ENCODE measurements at places on chromosomes 3 and 15.
A peak's percentile ranks its signal among the peaks of the same experiment; 100 is the strongest.

GRCh38 chr3:142394921-142395622 is 52.8 kb downstream of the XRN1 start:
- no peak for DNase-seq

DNA sequence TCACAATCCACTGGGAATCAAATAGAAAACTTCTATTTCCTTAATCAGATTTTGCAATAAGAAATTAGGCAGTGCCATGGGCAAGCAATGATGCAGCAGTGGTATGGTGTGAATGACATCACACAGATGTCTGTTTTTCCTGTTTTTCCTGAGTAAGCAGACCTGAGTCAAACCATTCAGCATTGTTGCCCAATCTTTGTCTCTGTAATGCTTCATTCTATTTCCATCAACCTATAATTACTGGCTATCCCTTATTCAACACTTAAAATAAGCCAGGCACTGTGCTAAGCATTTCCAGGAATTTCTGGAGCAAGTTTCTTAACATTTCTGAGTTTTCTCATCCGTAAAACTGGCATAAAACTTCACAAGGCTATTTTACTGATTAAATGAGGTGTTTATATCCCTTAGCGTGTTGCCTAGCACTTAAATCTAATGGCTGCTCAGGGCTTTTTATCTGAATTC is 11.3 kb upstream of the OXSR1 start:
- DNase-seq = no peak

DNA sequence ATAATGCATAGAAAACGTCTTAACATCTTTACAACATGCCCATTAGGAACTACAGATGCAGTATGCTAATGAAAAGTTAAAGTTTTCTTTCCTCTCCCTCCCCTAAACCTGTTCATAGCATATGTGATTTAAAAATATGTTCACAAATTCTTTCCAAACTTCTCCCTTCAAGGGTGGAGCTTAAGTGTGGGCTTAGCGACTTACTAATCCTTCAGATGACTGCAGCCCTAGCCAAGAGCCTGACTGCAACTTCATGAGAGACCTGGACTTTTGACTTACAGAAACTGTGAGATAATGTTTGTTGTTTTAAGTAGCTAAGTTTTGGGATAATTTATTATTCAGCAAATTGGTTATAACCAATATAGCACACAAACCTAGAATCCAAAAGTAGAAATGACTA is 22.0 kb upstream of the ANXA2 start:
- DNase-seq = no peak

- no peak for DNase-seq
Measured at GRCh38 chr3:126364130-126364695, 7.0 kb upstream of the KLF15 start.

DNA sequence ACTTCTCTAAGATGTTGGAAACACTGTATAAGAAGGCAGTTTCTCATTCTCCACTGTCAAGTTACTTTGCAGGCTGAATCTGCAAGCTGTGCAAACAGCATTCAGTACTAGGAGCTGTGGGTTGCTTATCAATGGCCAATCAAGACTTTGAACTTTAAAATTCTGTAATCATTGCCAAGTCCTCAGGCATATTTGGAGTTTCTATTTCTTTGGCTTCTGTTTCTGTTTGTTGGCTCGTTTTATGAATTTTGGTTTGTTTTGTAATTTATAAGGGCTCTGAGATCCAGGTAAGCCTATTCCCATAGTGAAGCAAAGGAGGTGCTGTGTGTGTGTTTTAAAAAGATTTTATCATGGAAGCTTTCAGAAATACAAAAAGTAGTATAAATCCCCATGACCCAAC is 32.1 kb downstream of the TLNRD1 start:
- DNase-seq = no peak

GRCh38 chr3:127041933-127042332 is 59.0 kb downstream of the PLXNA1 start:
- DNase-seq = no peak

DNA sequence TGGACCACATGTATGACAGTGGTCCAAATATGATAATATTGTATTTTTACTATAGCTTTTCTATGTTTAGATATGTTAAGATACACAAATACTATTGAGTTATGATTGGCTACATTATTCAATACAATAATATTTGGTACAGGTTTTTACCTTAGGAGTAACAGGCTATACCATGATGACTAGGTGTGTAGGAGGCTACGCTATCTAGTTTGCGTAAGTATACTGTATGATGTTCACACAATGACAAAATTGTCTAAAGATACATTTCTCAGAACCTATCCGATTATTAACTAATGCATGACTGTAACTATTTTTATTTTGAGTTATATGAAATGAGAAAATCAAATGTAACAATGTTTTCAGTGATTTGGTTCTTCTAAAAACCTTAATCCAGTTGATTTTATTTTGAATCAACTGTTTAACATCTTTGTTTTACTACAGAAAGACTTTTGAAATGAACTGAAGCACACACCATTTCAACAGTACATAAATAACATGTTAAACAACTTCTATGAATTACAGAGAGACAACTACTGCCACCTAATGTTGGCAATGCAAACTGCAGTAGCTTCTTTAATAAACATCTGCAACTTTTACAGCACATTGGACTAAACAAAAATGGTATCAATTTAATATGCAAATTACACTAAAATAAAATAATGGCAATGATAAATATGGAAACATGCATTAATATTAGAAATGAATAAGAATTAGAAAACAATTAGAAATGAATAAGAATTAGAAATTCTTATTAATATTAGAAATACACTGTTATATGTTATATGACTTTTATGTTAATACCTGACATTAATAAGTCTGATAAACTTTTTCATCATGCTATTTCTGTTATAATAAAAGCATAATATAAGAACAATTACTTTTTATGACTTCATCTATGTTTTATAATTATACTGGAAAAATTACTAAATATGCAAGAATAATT is 255.7 kb downstream of the MBNL1 start:
- DNase-seq = peak; percentile 75

DNA sequence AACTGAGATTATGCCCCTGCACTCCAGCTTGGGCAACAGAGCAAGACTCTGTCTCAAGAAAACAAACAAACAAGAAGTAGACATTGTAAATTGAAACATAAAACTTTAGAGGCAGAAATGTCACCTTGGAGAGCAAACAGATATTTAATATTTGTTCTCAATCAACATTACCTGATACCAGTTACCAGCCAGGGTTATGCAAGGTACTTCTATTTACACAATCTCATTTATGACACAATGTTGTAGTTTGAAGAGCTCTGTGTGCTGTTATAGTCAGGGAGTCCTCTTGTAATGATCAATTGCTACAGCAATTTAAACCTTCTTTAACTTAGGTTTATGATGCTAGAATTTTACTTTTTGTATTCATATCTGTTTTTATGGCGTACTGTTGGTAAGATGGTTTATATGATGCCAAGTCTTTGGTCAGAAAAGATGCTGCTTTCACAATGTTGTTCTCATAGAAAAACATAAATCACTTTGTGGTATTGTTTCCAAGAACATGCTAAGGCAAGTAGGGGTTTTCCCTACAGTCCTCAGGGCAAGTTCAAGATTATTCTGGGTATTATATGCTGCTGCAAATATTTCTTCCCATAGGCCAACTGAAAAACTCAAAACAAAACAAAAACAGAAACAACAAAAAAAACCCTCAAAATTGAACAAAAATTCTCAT is 173.5 kb downstream of the TNIK start:
- DNase-seq = peak; percentile 94

DNA sequence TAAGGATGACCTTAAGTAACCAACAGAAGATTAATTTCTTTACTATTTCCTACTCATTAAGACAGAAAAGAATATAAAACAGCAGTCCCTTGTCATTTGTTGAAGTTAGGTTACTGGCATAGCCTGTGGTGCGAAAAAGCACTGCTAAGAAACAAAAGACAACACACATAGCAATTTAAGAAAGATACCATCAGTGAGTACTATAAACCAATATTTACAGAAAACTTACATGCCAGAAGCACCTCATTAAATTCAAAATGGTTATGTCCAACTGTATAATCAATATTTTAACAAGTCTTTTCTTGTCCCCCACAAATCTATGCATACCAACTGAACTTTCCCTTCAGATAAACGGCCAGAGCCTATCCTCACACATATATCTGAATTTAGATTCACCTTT is 42.0 kb downstream of the ANKRD28 start:
- no peak for DNase-seq

GRCh38 chr15:80491163-80491847 is 87.1 kb downstream of the ARNT2 start:
- no peak for DNase-seq

- DNase-seq = no peak
Measured at GRCh38 chr3:52730681-52731080, 24.8 kb downstream of the SPCS1 start.

- DNase-seq = no peak
Measured at GRCh38 chr15:34154725-34155204, 52.9 kb downstream of the PGBD4 start.

DNA sequence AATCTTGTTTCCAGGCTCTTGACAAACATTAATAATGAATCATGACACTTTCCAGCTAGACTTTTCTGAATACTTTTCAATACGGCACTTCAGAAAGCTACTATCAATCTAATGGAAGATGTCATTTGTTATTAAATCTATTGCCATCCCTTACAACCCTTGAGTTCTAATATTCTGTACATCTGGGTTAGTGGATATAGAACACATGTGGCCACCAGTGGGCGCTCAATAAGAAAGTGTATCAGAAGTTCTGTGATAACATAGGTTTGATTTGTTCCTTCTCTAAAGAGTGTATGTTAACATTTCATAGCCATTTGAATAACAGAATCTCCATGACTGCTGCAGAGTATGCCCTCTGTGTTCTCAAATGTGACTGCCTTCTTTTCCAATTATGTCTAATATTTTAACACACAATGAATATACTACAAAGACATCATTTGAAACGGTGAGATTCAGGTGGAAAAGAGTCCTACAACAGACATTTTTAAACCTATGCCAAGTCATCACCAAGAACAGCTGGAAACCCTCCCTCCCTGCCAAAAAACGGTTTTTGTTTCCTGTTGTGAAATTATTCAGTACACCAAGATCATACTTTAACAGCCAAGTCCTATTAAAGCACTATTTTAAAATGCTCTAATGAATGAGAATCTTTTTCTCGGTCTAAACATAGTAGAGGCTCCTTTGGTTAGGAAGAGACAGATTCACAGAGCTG is 22.2 kb downstream of the ALDH1A2 start:
- DNase-seq = peak; percentile 10

DNA sequence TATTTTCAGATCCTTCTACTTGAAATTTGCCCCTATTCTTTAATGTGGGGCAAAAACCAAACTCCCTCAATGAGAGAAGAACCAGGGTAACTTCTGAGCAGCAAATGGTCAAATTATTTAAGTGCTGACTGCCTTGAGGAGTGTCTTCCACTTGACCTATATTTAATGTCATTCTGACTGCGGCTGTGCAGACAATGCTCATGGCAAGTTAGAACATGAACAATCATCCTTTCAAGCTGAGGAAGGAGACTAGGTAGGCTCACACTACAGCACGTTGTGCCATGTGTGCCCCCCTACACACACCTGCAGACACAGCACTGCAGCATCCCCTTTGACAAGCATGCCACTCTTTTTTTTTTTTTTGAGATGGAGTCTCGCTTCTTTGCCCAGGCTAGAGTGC is 98.2 kb downstream of the OSBPL10 start:
- peak; percentile 25 for DNase-seq

DNA sequence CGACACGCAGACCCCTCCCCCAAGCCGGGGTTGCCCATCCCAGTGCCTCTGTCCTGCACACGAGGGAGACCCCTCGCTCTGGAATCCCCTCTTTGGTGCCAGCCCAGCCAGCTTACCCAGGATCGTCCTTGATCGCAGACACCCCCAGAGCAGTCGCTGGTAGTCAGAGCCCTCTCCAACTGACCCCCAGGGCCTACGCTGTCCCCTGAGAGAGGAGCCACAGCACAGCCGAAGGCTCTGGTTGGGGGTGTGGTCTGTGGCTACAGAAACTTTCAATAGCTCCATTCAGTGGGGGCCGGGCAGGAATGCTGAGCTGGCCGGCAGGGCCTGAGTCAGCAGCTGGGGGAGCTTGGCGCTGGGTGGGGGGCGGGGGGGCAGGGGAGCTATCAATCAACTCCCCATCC is at the start of gene LCTL:
TSS of gene LCTL (minus strand) at position 258 of the 404 bp plus-strand sequence. CDS start 633 bp downstream, outside the sequence.
- no peak for DNase-seq

- DNase-seq = no peak
Measured at GRCh38 chr3:4838621-4839022, 140.6 kb upstream of the BHLHE40 start.

GRCh38 chr15:55770806-55771205 is 27.9 kb upstream of the PRTG start:
- DNase-seq = no peak

DNA sequence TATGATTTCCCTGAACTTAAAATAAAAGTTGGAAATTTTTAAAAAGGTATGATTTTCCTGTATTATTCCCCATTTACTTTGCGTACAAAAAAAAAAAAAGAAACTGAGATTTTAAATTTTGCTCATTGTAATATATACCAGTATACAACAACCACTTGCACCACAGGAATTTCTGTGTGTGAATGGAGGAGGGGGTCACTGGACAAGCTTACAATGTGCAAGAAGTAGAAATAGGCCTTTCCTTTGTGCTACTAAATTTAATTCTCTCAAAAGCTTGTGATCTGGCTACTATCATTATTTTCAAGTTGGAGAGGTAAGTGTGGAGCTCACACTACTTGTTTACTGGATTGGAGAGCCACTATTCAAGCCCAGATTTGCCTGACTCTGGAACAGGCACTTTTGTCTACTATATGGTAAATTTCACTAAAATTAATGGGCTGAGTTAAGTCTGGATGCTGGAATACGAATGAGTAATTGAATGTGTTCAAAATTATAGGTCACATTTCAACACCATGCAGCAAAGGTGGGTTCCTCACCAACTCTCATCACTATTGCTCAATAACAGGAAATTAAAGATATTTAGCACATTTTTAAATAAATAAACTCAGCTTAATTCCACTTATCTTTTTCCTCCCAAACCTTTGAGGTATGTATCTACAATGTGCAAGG is 148.0 kb upstream of the MBNL1 start:
- DNase-seq = no peak

DNA sequence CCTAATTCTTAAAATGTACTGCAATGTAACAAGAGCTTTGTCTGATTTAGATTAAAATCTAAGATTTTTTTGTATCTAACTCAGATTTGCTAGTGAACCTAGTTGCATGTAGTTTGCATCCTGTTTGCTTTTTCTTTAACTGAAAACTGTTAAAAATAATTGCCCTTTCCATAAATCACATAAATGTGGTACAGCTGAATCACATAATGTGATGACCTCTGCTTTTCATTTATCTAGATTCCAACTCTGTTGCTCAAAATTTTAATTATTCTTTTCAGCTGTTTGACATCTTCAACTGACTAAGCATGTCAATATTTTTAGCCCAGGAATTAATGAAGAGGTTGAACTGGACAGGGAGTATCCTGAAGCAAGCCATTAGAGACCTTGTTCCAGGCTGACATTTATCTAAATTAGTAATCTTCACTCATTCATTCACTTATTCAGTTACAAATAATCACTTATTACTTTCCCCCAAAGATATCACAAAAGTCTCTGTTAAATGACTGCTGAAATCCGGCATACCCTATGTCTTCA is 101.9 kb upstream of the PLXND1 start:
- no peak for DNase-seq

DNA sequence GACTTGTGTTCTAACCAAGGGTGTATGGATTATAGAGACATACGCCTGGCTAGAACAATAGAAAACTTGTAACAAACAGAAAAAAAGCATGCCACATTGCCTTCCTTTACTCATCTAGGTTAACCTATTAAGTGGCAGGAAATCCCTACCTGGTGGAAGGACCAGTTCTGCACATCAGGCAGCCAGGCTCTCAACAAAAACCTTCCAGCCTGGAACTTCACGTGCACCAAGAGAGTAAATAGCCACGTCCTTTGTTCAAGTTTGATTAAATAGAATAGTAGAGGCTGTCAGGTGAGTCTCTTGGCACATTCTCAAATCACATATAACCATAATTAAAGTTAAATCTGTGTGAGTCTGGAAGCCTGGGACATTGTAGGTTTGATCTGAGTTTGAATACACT is 85.0 kb upstream of the DPH6 start:
- peak; percentile 52 for DNase-seq

All from NCI-H510A treated with DMSO at 0.1 percent for 48 hours (cell line).